ENCODE measurements at places on chromosomes 1 and 21. TPM values are rescaled to one million over a fixed set of nuclear protein-coding genes. Genes with fewer than 3 reads are reported as not detected.

The ADCY10 gene
- total RNA-seq, result 0.69 TPM

The GPATCH2 gene
- 16.7 TPM for total RNA-seq

The MMEL1 gene
- not detected for total RNA-seq

The IQGAP3 gene
- total RNA-seq, result 4.2 TPM

The FMO1 gene
- not detected for total RNA-seq

The FCGR2B gene
- not detected for total RNA-seq

The KIF14 gene
- 14.2 TPM for total RNA-seq

The SLC19A2 gene
- 18.6 TPM for total RNA-seq

The MTARC2 gene
- total RNA-seq, result 36.4 TPM

The NEGR1 gene
- total RNA-seq, result 0.28 TPM

The KIF17 gene
- 15.0 TPM for total RNA-seq

The CRP gene
- not detected for total RNA-seq

The AGPAT3 gene
- total RNA-seq, result 19.4 TPM

The TNFSF18 gene
- total RNA-seq, result 0.11 TPM

The BGLAP gene
- 0.67 TPM for total RNA-seq

- DNase-seq, result no peak
These were observed 27.0 kb upstream of the PPP1R15B start for GRCh38 chr1:204438628-204439027.

GRCh38 chr1:201213926-201214325 lies 23.3 kb downstream of the IGFN1 start:
- no peak for DNase-seq

- DNase-seq, result peak; percentile 85
These were observed 116.8 kb downstream of the CASZ1 start for GRCh38 chr1:10679496-10680220.

- no peak for DNase-seq
These were observed 17.3 kb upstream of the TRIM67 start for GRCh38 chr1:231144416-231145193.

DNA sequence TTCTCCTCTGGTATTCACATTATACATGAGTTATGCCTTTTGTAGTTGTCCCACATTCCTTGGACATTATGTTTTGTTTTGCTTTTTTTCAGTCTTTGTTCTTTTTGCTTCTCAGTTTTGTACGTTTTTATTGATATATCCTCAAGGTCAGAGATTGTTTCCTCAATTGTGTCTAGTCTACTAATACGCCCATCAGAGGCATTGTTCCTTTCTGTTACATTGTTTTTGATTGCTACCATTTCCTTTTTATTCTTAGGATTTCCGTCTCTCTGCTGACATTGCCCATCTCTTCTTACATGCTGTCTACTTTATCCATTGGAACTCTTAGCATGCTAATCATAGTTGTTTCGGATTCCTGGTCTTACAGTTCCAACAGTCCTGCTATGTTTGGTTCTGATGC lies 27.8 kb upstream of the MPC2 start:
- DNase-seq, result no peak

DNA sequence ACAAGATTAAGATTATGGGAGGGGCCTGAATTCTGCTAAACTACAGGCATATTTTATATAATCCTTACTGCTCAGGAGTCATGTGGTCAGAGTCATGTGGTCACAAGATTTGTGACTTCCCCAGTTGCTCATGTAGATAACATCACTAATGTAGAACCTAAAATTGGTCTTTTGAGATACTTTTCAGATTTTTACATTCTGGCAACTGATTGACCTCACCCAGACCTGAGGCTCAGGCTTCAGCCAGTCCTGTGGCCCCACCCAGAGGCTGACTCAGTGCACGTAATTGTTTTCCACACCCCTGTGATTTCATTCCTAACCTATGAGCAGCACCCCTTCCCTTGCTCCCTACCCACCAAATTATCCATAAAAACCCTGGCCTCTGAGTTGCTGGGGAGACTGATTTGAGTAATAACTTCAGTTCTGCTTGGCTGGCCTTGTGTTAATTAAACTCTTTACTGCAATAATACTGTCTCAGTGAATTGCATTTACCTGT lies 41.7 kb upstream of the ZNF326 start:
- peak; percentile 8 for DNase-seq

DNA sequence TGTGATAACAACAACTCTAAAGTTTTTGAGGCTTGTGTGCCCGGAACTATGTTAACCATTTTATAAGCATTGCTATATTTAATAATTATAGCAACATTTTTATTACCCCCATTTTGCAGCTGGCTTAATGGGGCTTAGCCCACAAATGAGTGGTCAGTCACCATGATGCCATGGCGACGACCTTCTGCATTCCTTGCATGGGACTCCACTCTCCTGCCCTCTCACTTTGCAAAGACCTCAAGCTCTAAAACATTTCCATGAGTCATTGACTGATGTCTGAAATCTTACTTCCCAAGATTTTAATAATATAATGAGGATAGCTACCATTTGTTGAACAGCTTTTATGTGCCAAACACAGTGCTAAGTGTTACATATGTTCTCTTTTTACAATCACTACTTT lies 15.4 kb downstream of the NGF start:
- no peak for DNase-seq

DNA sequence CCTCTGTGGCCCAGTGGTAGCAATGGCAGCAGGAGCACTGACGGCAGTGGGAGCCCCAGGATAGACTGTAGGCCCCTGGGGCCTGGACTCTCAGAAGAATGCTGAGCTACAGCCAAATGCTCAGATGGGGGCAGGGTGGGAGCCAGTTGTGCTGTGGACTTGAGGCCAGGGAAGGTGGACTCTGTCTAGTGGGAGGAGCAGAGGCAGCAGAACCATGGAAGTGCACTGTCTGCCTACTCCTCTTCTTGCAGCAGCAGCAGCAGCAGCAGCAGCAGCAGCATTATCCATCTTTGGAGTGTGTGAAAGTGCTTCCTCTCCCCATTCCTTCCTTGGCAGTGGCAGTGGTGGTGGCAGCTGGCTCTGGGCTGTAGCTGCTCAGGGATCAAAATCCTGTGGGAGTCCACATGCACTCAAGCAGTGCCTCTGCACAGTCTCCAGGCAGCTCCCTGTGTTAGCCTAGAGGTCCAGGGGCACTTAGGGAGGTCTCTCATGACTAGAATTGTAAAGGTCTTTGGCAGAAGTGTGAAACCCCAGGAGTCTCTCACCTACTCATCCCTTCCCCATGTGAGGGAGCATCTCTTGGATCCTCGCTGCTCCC lies 917.9 kb upstream of the B3GALT2 start:
- DNase-seq, result peak; percentile 7

DNA sequence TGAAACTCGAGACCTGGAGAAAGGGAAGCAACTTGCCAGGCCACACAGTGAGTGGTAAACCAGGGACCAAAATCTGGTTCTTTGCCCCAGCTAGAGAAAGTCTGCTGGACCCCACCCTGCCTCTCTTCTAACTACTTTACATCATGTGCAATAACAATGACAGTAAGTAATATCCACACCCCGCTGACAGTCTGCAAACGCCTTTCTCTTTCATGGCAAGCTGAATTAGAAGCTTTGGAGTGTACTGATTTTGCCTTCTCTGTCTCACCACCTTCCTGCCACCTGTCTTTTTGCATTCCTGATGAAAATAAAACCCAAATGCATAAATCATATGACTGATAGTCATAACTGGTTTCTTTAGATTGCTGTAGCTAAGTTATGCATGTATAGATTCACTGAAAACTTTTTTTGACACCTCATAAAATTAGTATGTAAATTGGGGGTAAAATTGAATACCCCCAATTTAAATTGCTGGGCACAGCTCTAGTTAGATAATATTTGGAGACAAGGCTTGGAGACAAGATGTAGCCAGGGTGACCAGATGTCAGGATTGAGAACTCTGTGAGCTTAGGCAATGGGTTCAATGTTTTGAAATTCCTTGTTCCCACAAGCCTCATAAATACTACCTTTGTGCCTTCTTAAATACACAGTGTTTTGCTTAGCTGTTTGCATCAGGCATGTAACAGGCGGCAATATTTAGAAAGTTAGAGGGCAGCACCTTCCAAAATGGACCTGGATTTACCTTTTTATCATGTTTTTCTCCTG lies 73.5 kb downstream of the ST6GALNAC5 start:
- DNase-seq, result no peak

GRCh38 chr1:161099090-161099802 lies 1.1 kb downstream of the KLHDC9 start:
- no peak for DNase-seq

GRCh38 chr1:5717031-5717682 lies 275.1 kb downstream of the NPHP4 start:
- DNase-seq, result no peak

GRCh38 chr1:109906160-109906838 lies 4.3 kb upstream of the CSF1 start:
- no peak for DNase-seq

GRCh38 chr1:37795340-37796125 lies 1.9 kb downstream of the MANEAL start:
- peak; percentile 76 for DNase-seq

- DNase-seq, result no peak
These were observed 55.8 kb downstream of the IARS2 start for GRCh38 chr1:220149742-220150141.

DNA sequence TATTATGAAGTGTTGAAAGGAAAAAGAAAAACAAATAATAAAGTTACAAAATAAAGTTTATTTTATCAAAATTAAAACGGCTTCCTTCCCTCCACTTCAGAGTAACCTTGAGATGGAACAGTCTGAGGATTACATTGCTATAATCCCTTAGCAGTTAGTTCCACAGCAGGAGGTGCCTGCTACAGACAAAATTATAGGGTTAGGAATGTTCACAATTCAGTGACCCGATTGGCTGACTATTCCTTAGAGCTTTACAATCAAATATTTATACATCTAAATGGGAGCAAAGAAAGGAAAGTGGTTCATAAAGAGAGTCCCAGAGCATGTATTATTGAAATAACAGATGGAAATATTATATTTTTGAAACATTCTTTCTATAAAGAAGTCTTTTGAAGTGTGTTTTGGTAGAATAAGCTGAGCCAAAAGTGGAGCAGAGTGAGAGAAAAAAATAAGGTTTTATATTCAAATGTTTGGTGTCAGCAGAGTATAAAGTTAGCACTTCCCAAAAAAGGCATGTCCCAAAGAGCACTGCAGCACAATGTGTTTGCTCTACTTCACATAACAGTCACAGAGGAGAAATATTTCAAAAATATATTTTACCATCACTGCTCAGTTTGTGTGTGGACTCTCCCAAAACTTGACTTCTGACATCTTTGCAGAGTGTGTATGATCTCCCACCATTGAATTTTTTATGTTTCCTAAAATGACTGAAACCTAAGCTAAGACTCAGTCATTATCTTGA lies 71.4 kb upstream of the GORAB start:
- DNase-seq, result no peak

DNA sequence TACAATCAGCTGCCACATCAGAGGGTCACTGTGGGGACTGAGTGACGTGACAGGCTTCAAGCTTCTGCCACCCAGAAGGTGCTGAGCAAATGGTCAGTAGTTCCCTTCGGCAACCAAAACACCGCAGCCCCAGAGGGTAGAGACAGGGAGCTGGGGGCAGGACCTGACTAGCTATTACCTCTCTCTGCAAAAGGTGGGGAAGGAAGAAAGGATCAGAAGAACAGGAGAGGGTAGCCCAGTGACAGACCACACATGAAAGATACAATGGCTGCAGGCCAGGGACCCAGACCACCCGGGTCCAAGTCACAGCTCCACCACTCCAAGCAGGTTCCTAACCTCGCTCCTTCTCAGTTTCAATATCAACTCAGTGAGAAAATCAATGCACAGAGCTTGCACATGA lies 377.1 kb downstream of the NPHP4 start:
- no peak for DNase-seq

DNA sequence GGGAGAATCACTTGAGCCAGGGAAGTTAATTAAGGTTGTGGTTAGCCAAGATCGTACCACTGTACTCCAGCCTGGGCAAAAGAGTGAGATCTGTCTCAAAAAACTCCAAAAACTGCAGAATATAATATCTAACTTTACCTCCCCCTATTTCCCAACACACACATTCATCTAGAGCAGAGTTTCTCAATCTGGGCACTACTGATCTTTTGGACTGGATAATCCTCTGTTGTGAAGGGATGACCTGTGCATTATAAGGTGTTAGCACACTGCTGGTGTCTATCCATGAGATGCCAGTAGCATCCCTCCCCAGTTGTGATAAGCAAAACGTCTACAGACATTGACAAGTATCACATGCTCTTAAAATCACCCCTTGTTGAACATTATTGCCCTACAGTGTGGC lies 61.8 kb downstream of the RGS13 start:
- no peak for DNase-seq

DNA sequence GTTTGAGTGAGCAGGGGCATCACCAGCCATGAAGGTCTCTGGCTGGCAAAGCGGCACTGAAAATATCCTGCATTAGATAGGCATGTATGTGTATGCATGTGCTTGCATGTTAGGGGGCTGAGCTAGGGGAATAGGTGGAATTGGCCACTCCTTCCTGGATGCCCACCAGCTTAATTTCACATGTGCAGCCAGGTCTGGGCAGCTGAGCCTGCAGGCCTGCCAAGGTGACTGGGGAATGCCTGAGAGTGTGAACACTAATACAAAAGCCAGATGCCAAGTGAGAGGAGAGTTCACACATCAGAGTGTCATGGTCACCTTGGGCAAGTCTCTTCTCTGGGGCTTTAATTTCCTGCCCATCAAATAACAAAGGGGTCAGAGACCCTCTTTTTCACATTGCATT lies 155.9 kb downstream of the HIVEP3 start:
- no peak for DNase-seq

DNA sequence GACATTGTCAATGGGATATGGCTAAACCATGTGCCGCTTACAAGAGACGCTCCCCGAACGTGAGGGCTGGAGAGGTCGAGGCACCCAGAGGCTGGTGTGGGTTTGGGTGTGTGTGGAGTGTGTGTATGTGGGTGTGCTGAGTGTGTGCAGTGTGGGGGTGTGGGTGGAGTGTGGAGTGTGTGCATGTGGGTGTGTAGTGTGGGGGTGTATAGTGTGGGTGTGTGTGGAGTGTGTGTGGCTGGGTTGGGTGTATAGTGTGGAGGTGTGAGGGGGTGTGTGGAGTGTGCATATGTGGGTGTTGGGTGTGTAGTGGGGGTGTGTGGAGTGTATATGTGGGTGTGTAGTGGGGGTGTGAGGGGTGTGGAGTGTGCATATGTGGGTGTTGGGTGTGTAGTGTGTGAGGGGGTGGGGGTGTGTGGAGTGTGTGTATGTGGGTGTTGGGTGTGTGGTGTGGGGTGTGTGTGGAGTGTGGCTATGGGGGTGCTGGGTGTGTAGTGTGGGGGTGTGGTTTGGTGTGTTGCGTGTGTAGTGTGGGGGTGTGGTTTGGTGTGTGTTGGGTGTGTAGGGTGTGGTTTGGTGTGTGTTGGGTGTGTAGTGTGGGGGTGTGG lies 42.2 kb downstream of the SLC19A1 start:
- no peak for DNase-seq

- no peak for DNase-seq
These were observed 85.8 kb downstream of the FNBP1L start for GRCh38 chr1:93533677-93534076.

GRCh38 chr1:23527366-23527765 lies 3.7 kb downstream of the E2F2 start:
- DNase-seq, result no peak

DNA sequence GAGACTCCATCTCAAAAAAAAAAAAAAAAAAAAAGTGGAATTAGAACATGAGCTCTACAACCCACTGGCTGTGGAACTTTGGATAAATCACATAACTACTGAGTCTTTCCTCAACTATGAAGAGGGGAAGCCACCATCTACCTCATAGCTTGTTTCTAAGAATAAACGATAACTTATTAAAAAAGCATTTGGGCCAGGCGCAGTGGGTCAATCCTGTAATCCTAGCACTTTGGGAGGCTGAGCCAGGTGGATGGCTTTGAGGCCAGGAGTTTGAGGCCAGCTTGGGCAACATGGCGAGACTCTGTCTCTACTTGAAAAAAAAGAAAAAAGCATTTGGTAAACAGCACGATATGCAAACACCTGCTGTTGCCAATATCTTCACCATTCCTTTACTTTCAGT lies 31.8 kb upstream of the MEF2D start:
- no peak for DNase-seq

GRCh38 chr1:109197158-109198042 lies 16.3 kb upstream of the SARS1 start:
- DNase-seq, result peak; percentile 96

Data from cardiac muscle cell (in vitro differentiated cells and primary cell).